ENCODE measurements at places on chromosomes 4 and X.

DNA sequence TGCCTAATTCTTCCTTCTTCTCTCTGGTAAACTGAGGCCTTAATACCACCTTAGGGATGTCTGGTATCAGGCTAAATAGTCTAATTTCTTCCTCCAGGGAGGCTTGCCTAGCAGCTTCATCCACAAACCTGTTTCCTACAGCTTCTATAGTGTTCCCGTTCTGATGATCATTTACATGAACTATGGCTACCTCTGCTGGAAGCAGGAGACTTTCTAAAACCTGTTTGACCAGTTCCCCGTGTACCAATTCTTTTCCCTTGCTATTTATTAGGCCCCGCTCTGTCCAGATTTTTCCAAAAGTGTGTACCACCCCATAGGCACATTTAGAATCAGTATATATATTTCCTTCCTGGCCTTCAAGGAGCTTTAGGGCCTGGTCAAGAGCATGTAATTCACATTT lies 5.8 kb upstream of the USP38 start:
- no peak for DNase-seq

- DNase-seq, result no peak
Measured at GRCh38 chr4:129526812-129527211, 430.9 kb downstream of the C4orf33 start.

- DNase-seq, result no peak
Measured at GRCh38 chrX:122363112-122363795, 820.8 kb upstream of the GRIA3 start.

GRCh38 chr4:20422398-20422797 lies 170.7 kb downstream of the SLIT2 start:
- DNase-seq, result no peak

GRCh38 chr4:129603241-129603931 lies 507.4 kb downstream of the C4orf33 start:
- DNase-seq, result no peak

DNA sequence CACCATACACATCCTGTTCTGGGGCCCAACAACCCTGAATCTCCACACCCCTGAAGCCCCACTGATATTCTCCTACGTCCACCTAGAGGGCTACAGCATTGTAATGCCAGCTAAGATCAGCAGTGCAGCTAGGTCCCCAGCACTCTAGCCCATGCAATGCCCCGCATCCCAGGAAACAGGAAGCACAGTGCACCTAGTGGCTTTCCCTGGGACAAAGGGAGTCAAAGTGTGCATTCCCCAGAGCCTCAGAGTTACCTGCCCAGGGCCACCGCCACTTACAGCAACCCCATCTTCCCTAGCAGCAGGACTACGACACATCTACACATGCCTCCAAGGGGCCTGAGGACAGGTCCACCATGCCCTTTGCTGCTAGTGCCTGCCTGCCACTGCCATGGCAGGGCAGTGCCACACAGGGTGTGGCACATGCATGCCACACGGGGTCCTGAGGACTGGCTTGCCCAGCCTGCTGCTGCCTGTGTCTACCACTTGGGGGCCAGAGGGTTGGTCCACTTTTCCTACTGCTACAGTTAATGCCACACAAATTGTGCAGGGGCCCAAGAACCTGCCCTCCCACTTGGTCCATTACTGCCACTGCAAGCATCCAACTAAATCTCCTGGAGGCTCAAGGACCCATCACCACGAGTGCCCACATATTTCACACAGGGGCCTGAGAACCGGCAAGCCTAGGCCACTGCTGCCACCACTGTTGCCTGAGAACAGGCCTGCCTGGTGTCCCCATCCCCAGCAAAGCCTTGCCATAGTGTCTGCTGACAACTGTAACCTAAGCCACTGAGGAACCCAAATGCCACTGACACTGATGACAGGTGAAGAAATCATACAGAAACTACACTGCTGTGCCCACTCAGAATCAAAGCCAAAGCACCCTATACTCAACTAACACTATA lies 23.7 kb downstream of the TLR6 start:
- no peak for DNase-seq

- no peak for DNase-seq
Measured at GRCh38 chr4:85039526-85039925, 73.0 kb upstream of the WDFY3 start.

DNA sequence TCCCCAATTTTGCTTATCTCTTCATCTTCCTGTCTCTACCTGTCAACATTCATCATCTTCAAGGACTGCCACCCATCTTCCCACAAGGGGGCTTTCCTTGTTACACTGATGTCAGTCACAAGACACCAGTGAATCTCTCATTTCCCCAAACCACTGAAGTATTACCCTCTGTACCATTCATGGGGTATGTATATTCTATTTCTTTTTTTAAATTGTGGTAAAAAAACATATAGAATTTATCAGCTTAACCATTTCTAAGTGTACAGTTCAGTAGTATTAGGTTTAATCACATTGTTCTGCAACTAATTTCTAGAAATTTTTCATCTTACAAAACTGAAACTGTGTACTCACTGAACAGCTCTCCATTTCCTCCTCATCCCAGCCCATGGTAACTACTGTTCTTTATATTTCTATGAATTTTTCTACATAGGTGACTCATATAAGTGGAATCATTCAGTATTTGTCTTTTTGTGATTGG lies 98.6 kb downstream of the LARP7 start:
- no peak for DNase-seq

DNA sequence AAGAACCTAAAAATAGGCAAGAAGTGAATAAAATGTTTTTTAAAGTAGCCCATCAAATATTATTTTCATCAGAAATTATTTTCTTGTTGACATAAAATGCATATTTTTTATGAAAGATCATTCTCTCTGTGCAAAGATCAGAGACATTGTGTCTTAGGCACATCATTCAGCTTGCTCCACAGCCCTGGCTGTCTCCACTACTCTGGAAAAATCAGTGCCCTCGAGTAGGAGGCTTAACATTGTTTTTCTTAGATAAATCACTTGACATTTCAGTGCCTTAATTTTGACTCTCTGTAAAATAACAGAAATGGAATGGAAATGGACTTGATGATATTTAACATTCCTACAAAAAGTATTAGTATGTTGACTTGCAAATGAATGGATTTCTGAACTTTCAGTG lies 77.9 kb downstream of the FAT4 start:
- DNase-seq, result no peak

GRCh38 chr4:126446917-126447316 lies 1132.2 kb downstream of the FAT4 start:
- DNase-seq, result no peak

- DNase-seq, result peak; percentile 19
Measured at GRCh38 chr4:67575232-67576058, 16.9 kb downstream of the STAP1 start.

DNA sequence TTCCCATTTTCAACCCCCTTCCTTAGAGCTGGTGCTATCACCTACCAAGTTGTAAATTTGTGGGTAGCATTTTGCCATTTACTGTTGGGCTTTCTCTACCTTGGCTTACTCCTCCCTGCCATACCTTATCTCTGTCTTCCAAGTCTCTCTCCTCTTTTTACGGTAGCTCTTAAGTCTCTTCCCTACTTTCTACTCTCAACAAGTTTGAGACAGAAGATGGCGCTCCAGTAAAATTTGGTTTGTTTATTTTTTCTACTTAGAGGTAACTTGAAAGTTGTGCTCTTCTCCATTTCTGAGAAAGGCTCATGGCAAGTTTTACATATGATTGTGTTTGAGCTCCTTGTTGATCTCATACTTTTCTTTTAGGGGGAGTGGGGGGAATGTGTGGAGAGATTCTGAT lies 1508.1 kb downstream of the TECRL start:
- DNase-seq, result no peak

- no peak for DNase-seq
Measured at GRCh38 chr4:137502339-137503129, 29.8 kb downstream of the PCDH18 start.

DNA sequence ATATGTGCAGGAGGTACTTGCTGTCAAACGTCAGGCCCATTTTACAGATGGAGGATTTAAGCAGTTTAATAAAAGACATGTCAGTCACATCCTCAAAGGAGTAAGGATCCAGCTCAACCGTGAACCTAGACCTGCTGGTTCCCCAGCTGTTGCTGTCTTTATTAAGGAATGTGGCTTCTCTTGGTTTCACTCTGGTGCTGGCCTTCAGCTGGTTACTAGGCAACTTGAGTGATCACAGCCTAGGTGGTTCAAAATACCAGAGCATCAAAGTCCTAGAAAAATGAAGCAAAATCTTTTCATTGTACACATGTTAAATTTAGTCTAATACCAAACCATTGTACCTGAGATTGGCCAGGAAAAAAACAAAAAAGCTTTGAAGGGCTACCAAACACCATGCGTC lies 32.7 kb upstream of the GLRA2 start:
- DNase-seq, result no peak

- DNase-seq, result no peak
Measured at GRCh38 chr4:16197876-16198665, 28.2 kb downstream of the TAPT1 start.

DNA sequence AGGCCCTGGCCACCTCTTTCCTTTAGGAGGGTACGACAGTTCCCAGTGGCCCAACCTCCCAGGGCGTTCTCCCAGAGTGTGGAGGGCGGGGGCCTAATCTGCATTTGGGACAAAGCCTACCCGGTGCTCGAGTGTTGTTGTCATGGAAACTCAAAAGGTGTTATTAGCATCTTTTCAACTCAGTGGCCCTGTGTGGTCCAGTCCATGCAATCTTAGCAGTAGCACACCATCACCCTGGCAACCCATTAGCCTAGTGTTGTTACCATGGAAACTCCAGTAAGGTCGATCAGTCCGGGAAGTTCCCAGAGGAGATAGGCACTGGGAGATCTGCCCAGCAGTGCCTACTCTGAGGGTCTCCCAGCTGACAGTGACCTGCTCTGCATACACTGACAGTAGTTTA lies 20.2 kb downstream of the APLN start:
- no peak for DNase-seq

- no peak for DNase-seq
Measured at GRCh38 chr4:53782458-53782845, 191.2 kb upstream of the LNX1 start.

DNA sequence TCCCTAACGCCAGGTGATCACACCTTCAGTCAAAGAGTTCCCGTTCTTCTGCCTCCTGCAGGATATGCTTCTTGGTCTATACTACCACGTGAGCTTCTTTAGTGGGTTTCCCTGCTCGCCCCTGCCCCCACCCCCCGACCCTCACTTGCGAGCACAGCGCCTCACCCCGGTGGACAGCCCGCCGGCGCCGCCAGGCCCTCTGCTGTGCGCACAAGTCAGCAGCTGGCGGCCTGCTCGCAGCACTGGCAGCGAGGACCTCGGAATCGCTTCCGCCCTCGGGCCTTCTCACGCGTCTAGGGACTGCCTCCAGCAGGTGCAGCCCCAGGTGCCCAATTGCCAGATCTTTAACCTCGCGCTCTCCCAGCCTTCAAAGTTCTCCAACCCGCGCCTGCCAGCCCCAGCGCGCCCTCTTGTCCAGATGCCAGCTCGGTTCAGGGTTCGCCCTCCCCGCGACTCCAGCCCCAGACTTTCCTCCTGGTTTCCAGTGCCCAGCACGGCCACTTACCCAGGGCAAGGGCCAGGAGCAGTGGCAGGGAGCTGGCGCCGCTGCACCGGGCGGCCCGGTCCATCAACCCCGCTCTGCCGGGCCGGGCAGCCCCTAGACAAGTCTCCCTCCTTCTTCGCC lies 454 bp downstream of the BTC start:
- peak; percentile 94 for DNase-seq

- peak; percentile 64 for DNase-seq
Measured at GRCh38 chrX:2261831-2262667, 238.7 kb downstream of the DHRSX start.

DNA sequence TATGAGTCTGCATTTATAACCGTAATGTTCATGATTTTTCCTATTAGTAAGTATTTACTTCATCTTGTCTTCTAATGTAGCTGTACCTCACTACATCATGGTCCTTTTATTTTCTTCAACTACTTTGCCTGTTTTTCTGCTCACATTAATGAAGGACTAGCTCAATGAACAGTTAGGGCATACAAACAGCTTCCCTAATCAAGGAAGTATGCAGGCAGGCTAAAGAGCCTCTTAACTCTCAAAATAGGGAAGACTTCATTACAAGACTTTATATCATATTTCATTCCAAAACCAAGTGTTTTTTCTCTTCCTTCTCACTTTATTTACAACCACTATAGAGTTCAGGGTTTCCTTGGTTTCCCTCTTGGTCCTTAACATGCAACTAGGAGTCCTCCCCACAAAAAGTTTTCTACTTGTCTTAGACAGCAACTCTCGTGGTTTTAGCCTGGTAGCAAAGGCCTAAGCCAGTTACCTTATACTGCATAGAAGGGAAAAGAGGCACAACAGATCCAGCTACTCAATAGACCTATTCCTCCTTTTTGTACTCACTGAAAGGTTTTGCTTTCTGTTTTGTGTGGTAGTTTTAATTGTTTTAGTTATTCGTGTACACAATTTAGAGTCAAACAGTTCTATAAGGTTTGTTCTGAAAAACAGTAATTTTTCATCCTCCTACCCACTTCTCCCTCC lies 40.8 kb downstream of the SMIM14 start:
- no peak for DNase-seq

DNA sequence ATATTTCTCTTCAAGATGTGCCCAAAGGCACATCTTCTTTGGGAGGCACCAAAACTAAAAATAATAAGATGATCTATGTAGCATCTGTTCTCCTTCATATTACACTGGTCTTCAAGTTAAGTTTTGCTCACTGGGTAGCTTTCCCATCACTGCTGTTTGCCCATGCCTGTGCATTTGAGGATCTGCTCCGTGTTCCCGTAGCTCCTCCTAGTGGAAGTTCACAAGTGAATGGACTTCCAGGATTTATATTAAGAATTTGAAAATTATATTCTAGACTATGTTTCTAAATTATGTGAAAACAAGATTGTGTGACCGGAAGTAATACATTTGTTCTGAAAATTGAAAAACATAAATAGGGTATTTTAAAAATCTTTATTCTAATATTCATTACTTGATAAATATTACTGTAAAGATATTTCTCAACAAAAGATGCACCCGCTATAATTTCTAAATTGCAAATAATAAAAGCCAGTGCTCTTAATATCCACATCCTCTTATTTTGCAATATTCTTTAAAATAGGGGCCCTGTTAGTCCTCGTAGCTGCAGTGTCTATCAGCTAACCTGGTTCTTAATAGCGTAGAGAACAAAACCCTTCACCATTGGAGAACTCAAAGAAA lies 147.7 kb downstream of the RBM46 start:
- no peak for DNase-seq

GRCh38 chrX:21171181-21171580 lies 203.0 kb upstream of the CNKSR2 start:
- DNase-seq, result no peak

- no peak for DNase-seq
Measured at GRCh38 chr4:51853027-51853682, 10.2 kb downstream of the DCUN1D4 start.

DNA sequence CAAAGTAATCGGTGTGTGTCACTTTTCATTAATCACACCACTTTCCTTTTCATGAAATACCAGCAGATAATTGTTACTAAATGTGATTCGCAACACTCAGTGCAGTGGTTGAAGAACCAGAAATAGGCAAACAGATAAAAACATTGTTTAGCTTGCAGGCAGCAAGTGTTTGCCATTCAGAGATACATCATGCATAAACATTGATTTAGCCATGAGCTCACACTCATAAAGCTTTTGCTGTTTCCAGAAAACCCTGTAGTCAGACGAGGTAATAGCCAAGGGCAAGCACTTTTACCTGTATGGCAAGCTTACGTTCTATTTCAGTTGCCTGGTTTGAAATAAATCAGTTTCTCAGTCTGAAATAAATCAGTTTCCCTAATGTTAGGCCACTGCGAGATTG lies 542.0 kb upstream of the TENM3 start:
- DNase-seq, result no peak

GRCh38 chr4:19486400-19486799 lies 765.3 kb upstream of the SLIT2 start:
- no peak for DNase-seq
